DMS 273 treated with DMSO at 0.1 percent for 48 hours (cell line): ENCODE measurements at places on chromosomes 1 and 21.
A peak's percentile ranks its signal among the peaks of the same experiment; 100 is the strongest.

- no peak for DNase-seq
Measured at GRCh38 chr1:88014131-88014530, 669.9 kb upstream of the PKN2 start.

- no peak for DNase-seq
Measured at GRCh38 chr1:17404034-17404684, 32.2 kb downstream of the PADI6 start.

- no peak for DNase-seq
Measured at GRCh38 chr1:221029981-221030649, 150.9 kb downstream of the HLX start.

GRCh38 chr1:240151136-240151735 is 59.6 kb downstream of the FMN2 start:
- DNase-seq = no peak

DNA sequence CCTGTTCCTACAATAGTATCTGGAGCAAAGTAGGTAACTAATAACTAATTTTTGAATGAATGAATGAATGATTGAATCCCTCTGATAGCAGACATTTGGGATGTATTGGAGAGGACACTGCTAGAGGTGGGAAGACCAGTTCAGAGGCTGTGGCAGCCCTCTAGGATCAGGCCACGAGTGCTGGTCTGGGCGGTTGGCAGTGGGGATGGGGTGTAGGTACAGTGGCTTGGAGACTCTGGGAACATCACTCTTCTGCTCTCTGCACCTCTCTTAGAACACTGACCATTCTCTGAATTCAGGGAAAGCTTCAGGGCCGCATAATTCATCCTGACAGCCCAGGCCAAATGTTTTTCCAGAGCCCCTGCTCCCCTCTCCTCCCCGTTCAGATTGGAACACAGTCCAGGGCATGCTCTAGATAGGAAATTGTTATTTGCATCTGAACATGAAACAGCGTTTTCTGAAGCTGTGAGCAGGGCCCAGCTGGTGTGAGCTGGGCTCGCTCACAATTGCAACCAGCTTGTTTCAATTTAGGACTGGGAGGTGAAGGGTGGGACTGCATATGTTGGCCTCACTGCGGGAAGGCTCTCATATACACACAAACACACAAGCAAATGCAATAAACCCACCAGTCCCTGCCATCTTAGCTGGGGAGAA is 253.1 kb upstream of the USP24 start:
- no peak for DNase-seq

GRCh38 chr1:220872296-220872695 is 6.9 kb upstream of the HLX start:
- DNase-seq = no peak

DNA sequence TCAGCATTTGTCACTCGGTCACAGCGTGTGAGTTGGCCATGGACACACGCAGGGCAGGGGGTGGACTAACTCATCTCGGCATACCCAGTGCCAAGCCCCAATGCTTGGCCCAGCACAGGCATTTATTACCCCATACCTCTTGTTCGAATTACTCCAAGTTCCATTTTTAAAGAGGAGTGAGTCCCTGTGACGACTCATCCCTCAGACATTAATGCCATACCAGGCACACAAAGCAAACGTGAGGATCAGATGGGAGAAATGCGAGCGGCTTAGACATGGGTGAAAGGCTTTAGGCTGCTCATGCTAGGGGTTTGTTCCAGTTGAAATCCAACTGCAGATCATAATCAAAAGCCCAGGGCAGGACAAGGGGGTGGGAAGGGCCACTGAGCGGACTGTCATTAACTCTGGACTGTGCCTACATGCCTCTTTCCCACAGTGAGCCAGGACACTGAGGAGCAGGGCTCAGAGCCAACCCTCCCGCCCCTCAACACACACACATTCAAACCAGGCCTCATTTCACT is 118.5 kb upstream of the NGF start:
- no peak for DNase-seq

- no peak for DNase-seq
Measured at GRCh38 chr1:53066488-53066887, 4.5 kb downstream of the PODN start.

DNA sequence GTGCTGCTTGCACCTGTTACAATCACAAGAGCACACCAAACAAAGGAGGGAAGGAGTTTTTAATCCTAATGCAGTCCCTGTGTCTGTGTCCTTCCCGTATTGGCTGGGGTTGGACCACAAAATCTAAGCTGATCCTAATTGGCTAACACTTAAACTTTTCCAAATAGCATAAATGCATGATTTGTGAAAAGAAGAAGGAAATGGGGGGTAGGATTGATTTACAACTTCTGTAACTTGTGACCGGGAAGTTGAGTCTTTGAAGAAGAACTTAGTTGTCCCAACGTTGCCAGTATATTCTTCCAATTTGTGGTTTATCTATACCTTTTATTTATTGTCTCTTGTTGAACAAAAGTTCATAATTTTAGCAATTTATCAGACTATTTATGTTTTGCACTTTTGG is 11.8 kb upstream of the IPP start:
- DNase-seq = no peak

DNA sequence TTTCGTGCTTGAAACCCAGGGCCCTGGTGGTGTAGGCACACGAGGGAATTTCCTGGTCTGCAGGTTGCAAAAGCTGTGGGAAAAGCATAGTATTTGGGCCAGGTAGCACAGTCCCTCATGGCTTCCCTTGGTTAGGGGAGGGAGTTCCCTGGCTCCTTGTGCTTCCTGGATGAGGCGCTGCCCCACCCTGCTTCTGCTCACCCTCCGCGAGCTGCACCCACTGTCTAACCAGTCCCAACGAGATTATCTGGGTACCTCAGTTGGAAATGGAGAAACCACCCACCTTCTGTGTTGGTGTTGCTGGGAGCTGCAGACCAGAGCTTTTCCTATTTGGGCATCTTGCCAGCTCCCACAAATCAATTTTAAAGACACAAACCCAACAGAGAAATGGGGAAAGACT is 183.0 kb downstream of the PHTF1 start:
- DNase-seq = no peak

DNA sequence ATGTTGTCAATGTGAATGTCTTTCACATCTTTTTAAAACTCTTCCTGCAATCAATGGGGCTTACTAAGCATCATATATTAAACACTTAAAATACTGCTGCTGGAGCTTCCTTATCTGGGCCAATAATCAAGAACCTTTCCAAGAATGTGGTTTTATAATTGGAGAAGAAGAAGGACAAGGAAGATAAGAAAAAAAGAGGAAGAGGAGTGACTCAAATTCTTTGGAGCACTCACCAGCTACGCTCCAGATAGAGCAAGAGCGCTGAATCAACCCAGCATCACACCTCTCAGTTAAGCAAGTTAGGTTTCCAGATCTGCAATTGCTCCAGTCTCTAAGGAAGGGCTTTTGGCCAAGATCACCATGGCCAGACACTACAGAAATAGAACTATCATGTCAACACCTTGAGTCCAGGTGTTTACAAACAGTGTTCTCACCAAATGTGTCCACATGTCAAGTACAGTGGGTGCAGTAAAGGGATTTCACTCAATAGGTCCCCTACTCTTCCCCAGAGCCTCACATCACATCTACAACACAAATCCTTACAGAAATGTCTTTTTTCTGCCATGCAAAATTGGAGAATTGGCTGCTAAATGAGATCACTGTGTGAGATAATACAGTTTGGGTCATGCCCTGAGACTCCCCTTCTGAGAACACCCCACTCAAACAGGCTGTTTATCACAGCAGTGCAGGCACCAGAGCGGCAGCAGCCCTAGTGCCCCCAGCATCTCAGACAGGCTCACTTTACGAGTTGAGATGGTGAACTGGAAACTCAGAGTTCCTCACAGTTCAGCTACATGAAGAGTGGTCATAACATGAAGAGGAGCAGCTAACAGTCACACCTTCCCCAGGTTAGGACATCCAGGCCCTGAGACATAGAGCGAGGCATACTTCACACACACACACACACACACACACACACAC is 1.7 kb upstream of the SPRR2B start:
- DNase-seq = no peak

- no peak for DNase-seq
Measured at GRCh38 chr1:51325878-51326755, 4.2 kb downstream of the TTC39A start.

DNA sequence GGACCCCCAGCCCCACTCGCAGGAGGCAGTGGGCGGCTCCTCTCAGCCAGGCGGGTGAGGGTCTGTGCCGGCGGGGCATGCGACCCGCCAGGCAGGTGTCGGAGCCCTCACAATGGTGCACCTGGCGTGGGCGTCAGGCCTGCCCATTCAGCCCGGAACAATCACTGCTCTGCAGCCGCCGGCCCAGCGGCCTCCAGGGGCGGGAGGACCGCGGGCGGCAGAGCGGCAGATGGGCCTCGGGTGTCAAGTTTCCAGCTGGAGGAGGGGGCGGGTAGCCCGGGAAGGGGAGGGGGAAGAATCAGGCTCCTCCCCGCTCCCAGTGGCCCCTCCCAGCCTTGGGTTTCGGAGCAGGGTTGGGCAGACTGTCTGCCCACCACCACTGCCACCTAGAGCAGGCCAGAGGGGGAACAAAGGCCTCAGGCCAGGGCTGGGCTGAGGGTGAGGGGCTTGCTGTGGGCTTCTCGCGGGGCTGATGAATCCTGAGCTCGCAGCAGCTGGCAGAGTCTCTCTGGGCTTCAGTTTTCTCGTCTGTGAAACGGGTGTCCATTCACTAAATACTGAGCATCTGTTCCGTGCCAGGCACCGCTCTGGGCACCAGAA is 39.5 kb upstream of the CASZ1 start:
- peak; percentile 66 for DNase-seq

DNA sequence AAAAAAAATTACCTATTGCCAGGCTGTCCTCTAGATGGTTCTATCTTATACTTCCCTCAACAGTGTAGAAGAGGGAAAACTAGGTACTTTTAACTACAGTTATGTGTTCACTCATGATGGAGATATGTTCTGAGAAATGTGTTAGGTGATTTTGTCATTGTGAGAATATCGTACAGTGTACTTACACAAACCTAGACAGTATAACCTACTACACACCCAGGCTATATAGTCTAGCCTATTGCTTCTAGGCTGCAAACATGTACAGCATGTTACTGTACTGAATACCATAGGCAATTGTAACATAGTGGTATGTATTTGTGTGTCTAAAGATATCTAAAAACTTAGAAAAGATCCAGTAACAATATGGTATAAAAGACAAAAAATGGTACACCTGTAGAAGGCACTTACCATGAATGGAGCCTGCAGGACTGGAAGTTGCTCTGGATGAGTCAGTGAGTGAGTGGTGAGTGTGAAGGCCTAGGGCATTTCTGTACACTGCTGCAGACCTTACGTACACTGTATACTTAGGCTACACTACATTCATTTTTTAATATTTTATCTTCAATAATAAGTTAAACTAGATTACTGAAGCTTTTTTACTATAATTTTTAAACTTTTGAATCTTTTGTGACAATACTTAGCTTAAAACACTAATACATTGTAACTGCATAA is 13.2 kb downstream of the MGST3 start:
- no peak for DNase-seq

DNA sequence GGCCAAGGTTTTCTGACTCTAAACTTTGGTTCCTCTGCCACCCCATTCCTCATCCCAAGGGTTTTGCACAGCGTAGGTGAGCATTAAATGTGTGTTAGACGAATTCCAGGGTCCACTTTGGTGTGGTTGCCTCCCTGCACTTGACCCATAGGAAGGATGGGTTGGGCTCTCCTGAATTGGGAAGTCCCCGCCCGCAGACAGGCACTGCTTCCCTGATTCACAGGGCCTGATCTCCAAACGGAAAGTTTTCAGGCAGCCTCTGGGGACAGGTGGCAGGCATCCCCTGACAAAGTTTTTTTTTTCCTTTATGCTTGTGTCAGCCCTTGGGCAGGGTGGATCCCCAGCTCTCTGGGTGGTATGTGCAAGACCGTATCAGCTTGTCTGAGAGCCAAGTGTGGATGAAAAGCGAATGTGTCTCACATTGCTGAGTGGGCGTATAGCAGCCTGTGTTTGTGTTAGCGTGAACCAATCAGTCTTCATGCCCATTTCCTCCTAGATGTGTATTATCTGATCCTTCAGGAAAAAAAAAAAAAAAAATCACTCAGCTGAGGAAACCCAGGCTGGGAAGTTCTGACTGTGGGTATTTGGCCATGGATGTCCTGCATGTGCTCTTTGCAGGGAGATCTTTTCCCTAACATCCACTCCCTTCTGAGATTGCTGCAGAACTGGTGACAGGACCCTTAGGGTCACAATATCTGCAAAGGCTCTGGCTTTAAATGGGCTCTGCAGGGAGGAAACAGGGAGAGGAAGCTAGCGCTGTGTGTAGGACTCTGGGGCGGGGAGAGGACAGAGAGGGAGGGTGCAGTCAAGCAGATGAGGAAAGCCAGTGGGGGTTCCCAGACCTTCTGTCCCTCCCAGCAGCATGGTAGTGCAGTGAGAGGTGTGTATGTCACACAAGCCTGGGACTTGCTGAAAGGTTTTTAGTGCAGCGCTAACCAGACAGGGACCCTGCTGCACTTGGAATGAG is 42.2 kb upstream of the TRABD2B start:
- no peak for DNase-seq

- no peak for DNase-seq
Measured at GRCh38 chr1:246954126-246954525, 22.4 kb upstream of the AHCTF1 start.

DNA sequence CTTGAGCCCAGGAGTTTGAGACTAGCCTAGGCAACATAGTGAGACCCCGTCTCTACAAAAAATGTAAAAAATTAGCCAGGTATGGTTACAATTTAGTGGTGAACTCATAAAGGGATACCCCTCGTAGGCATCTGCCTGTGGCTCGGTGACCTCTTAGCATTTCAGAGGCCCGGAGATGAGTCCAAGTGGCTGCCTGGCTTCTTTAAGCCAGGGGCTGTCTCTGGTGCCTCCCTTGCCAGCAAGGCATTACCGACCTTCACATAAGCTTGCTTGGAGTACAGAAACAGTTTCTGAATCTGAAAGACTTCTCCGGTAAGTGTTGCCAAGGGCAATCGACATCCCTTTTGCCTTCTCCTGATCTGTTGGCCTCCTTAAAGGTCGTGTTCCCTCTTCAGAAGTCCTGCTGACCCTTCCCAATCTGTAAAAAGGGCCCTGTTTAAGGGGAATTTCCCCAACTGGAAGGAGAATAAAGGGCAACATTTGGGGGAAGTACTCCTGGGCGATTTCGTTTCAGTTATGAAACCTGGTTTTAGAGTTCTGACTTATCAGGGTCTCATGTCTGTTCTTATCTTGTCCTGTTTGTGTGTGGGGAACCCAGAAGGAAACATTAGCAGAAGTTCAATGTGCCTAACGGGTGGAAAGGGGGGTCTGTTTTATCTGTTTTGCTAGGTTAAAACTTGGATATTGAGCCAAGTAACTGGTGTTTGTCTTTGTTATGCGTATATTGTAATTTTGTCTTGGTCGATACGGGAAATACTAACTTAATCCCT is 32.9 kb downstream of the KIFAP3 start:
- no peak for DNase-seq
